ENCODE measurements at places on chromosomes 3 and 15.

GRCh38 chr15:80977627-80978036, 12.0 kb downstream of the MESD start:
- no peak for DNase-seq

DNA sequence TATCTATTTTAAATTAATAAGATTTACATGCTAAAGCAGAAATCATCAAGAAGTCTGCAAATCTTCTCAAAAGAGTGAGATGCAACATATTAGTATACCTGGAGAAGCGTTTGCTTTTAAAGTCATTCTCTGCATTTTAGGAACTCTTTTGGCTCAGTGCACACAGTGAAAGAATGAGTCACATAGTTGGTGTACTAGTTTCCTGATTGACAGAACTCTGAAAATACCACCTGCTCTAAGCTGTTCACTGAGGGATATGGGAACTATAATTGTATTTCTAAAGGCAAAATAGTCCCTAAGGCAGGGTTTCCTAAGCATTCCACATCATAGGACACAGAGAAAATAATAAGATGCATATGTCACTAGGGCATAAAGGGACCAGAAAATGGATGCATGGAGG, 838.5 kb downstream of the DIPK2A start:
- no peak for DNase-seq

DNA sequence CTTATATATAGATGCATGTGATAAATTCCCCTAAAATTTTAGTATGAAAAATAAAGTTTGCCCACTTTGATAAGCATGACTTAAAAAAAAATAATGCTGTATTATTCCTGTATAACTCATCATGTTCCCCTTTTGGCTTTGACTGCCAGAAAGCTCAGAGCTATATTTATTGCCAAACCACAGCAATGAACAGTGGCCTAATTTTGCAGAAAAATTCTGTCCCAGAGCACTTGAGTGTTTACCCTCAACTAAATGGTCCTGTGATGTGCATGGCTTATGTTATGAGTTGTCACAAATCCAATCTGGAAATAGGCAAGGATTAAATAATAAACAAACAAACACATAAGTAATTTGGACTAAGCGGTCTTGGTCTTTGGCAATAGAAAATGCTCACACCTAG, 276.7 kb downstream of the SLC9A9 start:
- DNase-seq, result no peak

DNA sequence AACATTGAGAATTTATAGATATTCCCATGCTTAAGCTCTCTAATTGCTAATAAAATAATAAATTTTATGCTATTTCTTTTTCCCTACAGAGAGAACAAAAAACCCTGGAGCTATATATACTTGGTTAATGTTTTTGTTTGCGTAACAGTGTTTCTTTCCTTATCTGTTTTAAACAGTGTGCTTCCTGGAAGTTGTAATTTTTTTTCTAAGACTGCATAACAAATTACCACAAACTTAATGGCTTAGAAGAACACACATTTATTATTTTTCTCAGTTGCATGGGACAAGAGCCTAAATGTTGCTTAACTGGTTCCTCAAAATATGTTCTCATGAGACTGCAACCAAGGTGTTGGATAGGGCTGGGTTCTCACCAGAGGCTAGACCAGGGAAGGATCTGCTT, 49.7 kb upstream of the DPH6 start:
- no peak for DNase-seq

GRCh38 chr3:16534640-16535262, 21.3 kb upstream of the RFTN1 start:
- no peak for DNase-seq

DNA sequence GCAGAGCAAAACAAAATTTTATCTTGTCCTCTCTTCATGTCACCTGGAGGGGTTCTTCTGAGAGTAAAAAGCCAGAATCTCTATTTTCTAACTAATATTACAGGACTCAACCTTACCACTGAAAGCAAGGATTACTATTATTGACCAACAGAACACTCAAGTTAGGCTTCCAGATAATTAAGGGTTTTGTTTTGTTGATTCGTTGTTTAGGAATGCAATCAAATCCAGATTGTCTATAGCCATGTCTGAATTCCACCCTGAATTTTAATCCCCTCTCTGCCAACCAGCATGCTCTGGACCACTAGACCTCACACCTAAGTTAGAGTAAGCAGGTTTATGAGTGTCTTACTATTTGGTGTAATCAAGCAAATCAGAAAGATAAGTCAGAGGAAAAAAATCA, 90.7 kb downstream of the PEAK1 start:
- DNase-seq, result no peak

DNA sequence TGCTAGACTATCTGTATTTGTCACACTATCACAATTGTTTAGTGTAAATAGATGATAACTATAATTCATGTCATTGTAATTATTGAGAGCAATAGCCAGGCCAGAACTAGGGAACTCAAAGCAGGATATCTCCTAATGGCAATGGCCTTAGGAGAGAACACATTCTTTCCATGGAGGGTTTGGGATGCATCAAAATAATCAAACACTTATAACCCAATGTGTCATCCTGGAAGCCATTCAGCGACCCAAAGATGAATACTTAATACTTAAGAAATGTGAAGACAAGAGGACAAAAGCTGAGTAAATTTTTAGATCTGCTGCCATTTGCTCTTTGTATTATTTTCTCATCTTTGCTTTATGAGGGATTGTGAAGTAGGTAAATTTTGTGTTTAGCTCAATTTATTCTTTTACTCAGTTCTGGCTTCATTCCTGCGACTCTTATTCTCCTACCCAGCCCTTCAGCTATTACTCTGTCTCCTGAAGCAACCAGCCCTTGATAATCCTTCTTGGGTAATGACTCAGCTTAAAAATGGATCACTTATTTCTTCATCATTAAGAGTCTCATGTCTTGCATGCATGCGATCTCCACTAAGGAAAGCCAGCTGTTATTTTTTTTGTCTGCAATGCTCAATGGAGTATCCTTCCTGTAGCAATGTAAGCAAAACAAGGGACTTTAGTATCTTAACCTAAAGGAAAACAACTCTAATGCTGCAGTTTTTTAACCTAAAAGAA, 2.0 kb downstream of the OR4F15 start:
- no peak for DNase-seq

DNA sequence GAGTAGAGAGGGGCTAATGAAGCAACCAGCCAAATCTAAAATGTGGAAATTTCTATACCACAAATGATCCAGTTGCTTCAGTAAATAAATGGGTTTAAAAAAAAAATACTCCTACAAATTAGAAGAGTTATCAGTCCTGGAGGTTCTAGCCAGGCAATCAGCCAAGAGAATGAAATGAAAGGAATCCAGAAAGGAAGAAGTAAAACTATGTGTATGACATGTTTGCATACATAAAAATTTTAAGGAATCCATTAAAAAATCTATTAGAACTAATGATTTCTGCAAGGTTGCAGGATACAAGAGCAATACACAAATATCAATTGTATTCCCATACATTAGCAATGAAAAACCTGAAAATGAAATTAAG, 9.6 kb downstream of the MESP2 start:
- DNase-seq, result no peak

- no peak for DNase-seq
These were observed 121.1 kb downstream of the CLSTN2 start for GRCh38 chr3:140056047-140056446.

DNA sequence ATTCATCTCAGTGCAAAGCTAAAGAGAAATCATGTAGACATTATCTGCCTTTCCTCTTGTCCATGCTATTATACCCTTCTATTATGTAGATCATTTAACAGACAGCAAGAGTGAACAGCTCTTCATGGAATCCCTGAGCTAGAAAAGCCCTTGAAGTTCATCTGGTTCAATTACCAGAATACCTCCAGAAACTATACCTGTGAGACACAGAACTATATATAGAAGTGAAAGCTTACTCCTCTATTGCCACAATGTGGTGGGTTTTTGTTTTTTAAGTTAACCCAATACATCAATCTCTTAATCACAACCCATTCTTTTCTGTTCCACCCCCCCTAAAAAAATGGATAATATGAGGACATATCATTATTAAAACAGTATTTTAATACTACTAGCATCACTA, 347.7 kb downstream of the PLCL2 start:
- no peak for DNase-seq

DNA sequence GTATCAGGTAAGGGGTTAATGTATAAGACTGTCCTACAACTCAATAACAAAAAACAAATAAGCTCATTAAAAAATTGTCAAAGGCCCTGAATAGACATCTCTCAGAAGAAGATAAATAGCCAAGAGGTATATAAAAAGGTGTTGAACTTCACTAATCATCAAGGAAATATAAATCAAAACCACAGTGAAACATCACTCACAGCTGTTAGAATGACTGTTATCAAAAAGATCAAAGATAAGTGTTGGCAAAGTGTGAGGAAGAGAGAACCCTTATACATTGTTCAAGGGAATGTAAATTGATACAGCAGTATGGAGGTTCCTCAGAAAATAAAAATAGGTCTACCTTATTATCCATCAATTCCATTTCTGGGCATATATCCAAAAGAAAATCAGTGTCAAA, 95.5 kb downstream of the FILIP1L start:
- no peak for DNase-seq

DNA sequence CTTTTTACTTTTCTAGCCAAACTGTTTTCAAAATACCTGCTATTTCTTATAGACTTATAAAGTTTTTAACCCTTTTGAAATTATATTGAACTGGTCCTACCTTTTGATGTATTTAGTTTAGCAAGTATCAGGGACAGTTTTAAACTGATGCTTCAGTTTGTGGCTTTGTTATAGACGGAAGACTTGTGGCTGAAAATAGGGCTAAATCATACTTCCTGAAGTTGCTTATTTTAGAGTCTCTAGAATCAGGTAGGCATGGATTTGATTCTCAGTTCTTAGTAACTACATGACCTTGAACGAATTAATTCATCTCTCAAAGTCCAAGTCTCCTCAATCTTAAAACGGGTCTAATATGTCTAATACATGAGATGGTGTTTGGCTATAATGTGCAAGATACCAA, 322.8 kb downstream of the RAP2B start:
- no peak for DNase-seq

DNA sequence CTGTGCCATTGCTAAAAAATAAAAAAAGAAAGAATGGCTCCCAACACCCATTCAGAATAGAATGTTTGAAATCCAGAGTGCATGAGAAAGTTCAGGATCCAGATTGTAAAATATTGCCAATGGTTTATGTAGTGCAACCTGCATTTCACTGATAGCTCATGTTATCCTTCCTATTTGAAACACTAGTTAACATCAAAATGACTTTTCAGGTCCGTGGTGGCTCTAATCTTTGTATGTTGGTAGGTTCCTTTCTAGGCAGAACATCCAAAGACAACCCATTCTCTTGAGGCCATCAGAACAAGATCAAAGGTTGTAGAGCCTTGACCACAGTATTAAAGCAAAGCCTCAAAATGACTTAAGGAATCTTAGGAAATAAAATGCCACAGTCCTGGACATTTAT, 51.0 kb downstream of the PLCL2 start:
- DNase-seq, result no peak

GRCh38 chr3:106534206-106534605, 665.4 kb upstream of the CBLB start:
- DNase-seq, result peak; percentile 71

- DNase-seq, result no peak
These were observed 15.3 kb upstream of the EPHB3 start for GRCh38 chr3:184546252-184546651.

DNA sequence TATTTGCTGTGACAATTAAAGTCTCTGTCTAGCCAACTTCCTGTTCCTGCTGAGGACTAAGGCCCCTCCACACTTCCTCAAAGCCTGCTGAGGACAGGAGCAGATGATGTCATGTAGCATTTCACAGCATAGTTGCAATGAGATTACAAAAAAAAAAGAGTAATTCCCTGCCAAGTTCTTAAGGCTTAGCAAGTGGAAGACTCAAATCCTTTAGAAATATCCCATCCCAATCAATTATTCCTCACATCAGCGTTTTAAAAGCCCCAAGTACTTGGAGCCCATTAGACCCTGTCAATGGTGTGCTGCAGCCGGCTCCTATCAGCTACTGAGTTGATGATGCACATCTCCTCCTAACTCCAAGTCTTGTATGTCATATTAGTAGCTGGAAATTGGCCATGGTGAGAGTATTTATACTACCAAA, 51.7 kb downstream of the TRANK1 start:
- DNase-seq, result no peak

- no peak for DNase-seq
These were observed 913 bp upstream of the WNT7A start for GRCh38 chr3:13880811-13881156.

GRCh38 chr3:69108811-69109210, 13.6 kb downstream of the LMOD3 start:
- no peak for DNase-seq

DNA sequence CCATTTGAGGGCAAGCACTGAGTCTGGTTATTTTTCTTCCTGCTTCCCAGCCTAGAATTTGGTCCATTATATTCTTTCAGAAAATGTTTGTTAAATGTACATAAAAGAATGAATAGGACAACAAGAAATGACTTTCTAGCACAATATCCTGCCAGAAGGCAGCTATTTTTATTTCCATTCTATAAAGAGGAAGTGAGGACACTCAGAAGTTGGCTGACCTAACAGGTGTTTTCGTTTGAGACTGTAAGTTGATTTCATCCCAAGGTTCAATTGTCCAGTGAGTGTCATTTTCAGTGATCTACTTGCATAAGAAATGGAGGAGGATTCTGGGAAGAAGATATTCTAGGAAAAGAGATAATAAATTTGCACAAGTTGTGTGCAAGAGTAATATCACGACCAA, 191.9 kb upstream of the POU1F1 start:
- no peak for DNase-seq

- DNase-seq, result no peak
These were observed 51.1 kb downstream of the SERP1 start for GRCh38 chr3:150495149-150495548.

GRCh38 chr3:142013326-142013980, 135.9 kb downstream of the TFDP2 start:
- no peak for DNase-seq

- no peak for DNase-seq
These were observed 34.7 kb downstream of the NUP210 start for GRCh38 chr3:13385373-13385965.

DNA sequence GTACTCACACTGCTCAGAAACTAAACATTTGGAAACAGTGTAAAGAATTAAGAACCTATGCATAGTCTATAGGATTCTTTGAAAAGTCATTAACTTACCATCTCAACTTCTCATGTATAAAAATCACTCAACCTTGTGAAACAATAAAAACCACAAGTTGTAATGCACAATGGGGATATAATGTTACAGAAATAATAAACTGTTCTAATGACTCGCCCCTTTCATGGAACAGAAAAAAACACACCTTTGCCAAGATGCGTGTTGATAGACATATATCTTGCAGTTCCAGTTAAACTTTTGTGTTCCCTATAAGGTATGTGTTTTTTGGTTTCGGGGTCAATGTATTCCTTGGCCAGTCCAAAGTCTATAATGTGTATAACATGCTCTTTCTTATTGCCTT, 50.8 kb upstream of the PPIB start:
- no peak for DNase-seq

- DNase-seq, result peak; percentile 82
These were observed at the start of gene CHRNA5 for GRCh38 chr15:78565097-78565950. Gene CHRNA5 (plus strand): TSS chr15:78565520. CDS start chr15:78565720, 200 bp downstream.

GRCh38 chr3:111850537-111850936, 8.5 kb upstream of the PHLDB2 start:
- DNase-seq, result no peak

- DNase-seq, result no peak
These were observed 24.1 kb downstream of the CSTA start for GRCh38 chr3:122349171-122349570.
